ENCODE measurements at places on chromosomes 2 and 18.

- H3K27ac ChIP-seq, result no peak overlapping the region
- H3K27me3 ChIP-seq, result no peaks in the 10 kb centered on the region
- no peaks in the 10 kb centered on the region for H3K4me1 ChIP-seq
- peak; percentile 76 for DNase-seq
Measured at GRCh38 chr18:80159713-80160636, 50.9 kb downstream of the ADNP2 start.

DNA sequence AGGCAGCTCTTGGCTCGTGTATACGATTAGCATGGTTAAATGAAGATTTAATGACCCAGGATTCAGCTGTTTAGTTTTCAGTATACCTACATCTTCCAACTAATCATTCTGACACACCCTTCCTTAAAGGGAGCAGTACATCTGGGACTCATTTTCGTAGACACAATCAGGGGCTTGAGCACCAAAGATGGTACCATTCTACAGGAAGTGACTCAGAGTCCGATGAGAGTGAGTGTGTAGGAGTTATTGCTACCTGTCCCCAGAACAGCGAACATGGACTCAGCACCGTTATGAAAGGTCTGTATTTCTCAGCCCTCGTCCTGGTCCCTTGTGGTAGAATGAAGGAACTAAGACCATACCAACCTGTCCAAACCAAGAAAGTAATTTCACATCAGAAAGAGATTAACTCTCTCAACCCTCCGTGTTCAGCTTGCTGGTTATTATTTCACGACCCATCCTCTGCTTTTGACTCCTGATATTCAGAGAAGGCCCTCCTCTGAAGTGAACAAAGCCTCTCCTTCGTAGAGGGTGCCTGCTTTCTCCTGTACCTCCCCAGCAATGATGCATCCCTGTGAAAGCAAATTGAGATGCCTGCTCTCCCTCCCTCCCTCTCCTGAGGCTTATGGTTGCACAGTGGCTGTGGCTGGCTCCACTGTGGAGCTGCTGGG is 214.8 kb downstream of the MTX2 start:
- no peaks in the 10 kb centered on the region for H3K27me3 ChIP-seq
- no peak for DNase-seq
- no peak overlapping the region for H3K4me3 ChIP-seq
- no peak overlapping the region for H3K27ac ChIP-seq
- H3K36me3 ChIP-seq, result no peaks in the 10 kb centered on the region
- no peaks in the 10 kb centered on the region for H3K4me1 ChIP-seq

- no peak for DNase-seq
- H3K27me3 ChIP-seq, result no peaks in the 10 kb centered on the region
- H3K27ac ChIP-seq, result no peak overlapping the region
- no peaks in the 10 kb centered on the region for H3K36me3 ChIP-seq
- H3K4me3 ChIP-seq, result no peak overlapping the region
Measured at GRCh38 chr2:205613970-205614559, 68.2 kb upstream of the NRP2 start.

- H3K36me3 ChIP-seq, result no peaks in the 10 kb centered on the region
- no peak for DNase-seq
- H3K27ac ChIP-seq, result no peak overlapping the region
Measured at GRCh38 chr2:165114346-165114939, 89.4 kb downstream of the SCN3A start.

- no peaks in the 10 kb centered on the region for H3K36me3 ChIP-seq
- H3K4me1 ChIP-seq, result no peaks in the 10 kb centered on the region
- H3K27me3 ChIP-seq, result no peaks in the 10 kb centered on the region
- H3K4me3 ChIP-seq, result no peak overlapping the region
- H3K27ac ChIP-seq, result no peak overlapping the region
- DNase-seq, result no peak
Measured at GRCh38 chr2:43361286-43361685, 134.9 kb upstream of the ZFP36L2 start.

DNA sequence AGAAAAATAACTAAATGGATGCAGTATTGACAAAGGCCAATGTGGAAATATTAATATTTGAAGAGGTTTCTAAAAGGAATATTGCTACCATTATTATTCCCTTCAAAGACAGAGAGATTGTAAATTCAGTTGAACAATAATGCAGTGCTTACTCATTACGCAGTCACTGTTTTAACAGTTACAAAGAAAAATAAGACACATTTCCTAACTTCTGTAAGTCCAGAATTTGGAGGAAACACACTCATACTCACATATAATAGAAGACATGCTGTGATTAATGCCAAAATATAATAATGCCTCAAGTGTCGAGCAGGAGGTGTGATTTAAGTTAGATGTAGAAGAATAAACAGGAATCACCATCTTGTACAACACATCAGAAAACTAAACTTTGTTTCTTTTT is 389.2 kb downstream of the FBXO15 start:
- H3K36me3 ChIP-seq, result no peaks in the 10 kb centered on the region
- H3K4me3 ChIP-seq, result no peak overlapping the region
- H3K27ac ChIP-seq, result no peak overlapping the region
- H3K4me1 ChIP-seq, result no peaks in the 10 kb centered on the region
- DNase-seq, result no peak

- H3K4me1 ChIP-seq, result peaks cover 7% of the 10 kb centered on the region
- no peak overlapping the region for H3K4me3 ChIP-seq
- no peaks in the 10 kb centered on the region for H3K36me3 ChIP-seq
- H3K27ac ChIP-seq, result no peak overlapping the region
- no peak for DNase-seq
- no peaks in the 10 kb centered on the region for H3K27me3 ChIP-seq
Measured at GRCh38 chr2:39099870-39100728, 20.8 kb downstream of the SOS1 start.

GRCh38 chr2:237998530-237998929 is 31.7 kb downstream of the UBE2F start:
- no peaks in the 10 kb centered on the region for H3K27me3 ChIP-seq
- peaks cover 15% of the 10 kb centered on the region for H3K36me3 ChIP-seq
- H3K27ac ChIP-seq, result no peak overlapping the region
- no peak overlapping the region for H3K4me3 ChIP-seq
- DNase-seq, result no peak

DNA sequence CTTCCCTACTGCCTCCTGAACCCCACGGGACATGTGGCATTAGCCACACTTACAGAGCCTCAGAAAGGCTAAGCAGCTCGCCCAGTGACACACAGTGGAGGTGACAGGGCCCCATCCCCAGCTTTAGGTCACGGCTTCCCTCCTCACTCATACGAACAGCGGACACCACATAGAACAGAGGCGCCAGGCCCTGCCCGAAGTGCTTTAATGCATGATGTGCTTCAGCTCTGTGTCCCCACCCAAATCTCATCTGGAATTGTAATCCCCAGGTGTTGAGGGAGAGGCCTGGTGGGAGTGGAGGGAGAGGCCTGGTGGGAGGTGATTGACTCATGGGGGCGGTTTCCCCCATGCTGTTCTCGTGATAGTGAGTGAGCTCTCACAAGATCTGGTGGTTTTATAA is 135.3 kb downstream of the PTGR3 start:
- H3K4me3 ChIP-seq, result no peak overlapping the region
- H3K4me1 ChIP-seq, result peaks cover 6% of the 10 kb centered on the region
- H3K27ac ChIP-seq, result no peak overlapping the region
- H3K36me3 ChIP-seq, result no peaks in the 10 kb centered on the region
- H3K27me3 ChIP-seq, result no peaks in the 10 kb centered on the region

- no peaks in the 10 kb centered on the region for H3K4me1 ChIP-seq
- H3K27me3 ChIP-seq, result no peaks in the 10 kb centered on the region
- DNase-seq, result no peak
- no peak overlapping the region for H3K27ac ChIP-seq
Measured at GRCh38 chr2:236915186-236915585, 170.5 kb upstream of the COPS8 start.

DNA sequence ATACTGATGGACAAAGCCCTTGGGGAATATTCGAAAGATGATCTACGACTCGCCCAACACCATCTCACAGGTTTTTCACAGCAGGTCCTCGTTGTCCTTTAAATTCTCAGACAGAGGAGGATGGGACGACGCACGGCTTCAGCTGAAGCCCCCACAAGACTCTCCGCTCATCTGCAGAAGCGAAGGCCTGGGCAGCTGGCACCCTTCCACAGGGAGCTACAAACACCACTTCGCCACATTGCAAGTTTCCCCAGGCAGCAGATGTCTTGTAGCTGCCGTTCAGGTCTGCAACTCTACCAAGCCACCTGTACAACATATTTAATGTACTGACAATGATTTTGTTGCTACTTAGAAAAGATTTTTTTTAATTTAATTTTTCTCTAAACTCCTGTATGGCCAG is 642.9 kb downstream of the ZEB2 start:
- H3K27ac ChIP-seq, result no peak overlapping the region
- H3K27me3 ChIP-seq, result no peaks in the 10 kb centered on the region
- H3K4me3 ChIP-seq, result no peak overlapping the region
- H3K36me3 ChIP-seq, result no peaks in the 10 kb centered on the region
- no peaks in the 10 kb centered on the region for H3K4me1 ChIP-seq
- no peak for DNase-seq

DNA sequence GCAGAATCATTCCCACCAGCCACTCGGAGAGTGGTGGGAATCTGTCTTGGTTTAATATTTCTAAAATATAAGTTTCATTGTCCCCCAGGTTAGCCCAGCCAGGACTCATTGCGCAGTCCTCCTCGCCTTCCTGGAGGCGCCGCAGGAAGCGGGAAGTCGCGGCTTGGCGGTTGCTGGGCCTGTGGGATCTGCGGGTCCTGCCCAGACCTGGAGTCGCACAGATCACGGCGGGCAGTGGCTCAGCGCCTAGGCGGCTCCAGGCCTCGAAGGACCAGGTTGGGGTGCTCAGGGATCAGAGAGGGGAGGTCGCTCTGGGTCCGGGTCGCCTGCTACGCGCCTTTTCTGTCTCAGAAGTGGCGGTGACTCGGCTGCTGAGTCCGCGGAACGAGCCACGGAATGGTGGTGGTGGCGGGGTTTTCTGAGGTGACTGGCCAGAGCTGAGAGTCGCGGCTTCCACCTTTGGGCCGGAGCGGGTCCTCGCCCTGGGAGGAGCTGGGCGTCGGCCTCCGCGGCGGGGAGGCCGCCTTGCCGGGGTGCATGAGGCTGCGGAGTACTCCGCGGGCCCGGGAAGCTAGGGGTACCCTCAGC is 2.6 kb downstream of the HOXD3 start:
- no peak overlapping the region for H3K4me3 ChIP-seq
- H3K36me3 ChIP-seq, result no peaks in the 10 kb centered on the region
- peaks cover 100% of the 10 kb centered on the region for H3K27me3 ChIP-seq
- H3K27ac ChIP-seq, result no peak overlapping the region
- peak; percentile 63 for DNase-seq

DNA sequence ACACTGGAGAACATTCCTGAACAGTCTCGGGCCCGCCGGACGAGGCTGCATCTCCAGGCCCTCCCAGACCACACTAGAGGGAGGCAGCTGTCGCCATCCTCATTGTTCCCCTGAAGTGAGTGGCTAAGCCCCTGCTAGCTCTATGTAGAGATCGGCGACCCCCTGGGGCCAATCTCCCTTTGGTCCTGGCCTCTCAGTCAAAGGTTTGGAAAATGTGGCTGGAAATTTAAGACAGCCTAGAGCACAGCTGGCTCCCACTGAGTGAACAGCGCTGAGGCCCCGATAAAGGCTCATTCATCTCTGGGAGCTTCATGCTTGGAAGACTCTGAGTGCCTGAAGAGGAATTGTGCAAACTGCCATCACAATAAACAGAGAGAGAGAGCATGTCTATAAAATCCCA is 360.3 kb downstream of the CLIP4 start:
- H3K27me3 ChIP-seq, result no peaks in the 10 kb centered on the region
- H3K4me1 ChIP-seq, result no peaks in the 10 kb centered on the region
- no peak overlapping the region for H3K27ac ChIP-seq
- no peak for DNase-seq
- H3K4me3 ChIP-seq, result no peak overlapping the region

- no peak overlapping the region for H3K4me3 ChIP-seq
- no peaks in the 10 kb centered on the region for H3K4me1 ChIP-seq
- peaks cover 5% of the 10 kb centered on the region for H3K36me3 ChIP-seq
- peaks cover 31% of the 10 kb centered on the region for H3K27me3 ChIP-seq
- DNase-seq, result no peak
Measured at GRCh38 chr2:221567809-221568208, 4.3 kb downstream of the EPHA4 start.

GRCh38 chr2:211434773-211435172 is 878.4 kb downstream of the CPS1 start:
- H3K4me1 ChIP-seq, result no peaks in the 10 kb centered on the region
- H3K27ac ChIP-seq, result no peak overlapping the region
- no peaks in the 10 kb centered on the region for H3K36me3 ChIP-seq

DNA sequence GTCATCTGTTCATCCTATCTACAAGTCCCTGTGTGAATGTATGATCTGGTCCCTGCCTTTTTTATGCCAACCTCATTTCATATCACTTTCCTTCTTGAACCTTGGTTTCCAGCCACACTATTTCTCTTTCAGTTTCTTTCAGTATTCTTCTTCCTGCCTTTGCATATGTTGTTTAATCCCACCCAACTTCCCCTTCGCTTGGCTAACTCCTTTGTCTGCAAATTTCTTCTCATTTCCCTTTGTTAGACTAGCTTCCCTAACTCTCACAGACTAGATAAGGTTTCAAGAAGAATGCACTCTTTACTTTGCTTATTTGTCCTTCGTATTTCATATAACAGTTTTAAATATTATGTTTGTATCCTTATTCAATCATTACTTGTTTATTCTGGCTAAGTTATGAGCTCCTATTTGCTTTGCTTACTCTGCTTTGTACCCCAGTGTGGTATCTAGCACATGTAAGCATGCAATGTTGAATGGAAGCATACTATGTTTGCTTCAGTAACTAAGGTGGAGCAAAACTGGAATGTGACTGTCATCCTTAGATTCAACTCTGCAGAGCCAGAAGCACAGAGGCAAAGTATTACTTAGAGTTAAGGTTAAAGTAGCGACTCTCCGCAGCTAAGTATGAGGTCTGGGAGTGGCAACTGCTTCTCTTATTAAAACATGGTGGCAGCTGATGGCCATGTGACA is 681.3 kb downstream of the CPS1 start:
- H3K27ac ChIP-seq, result no peak overlapping the region
- no peaks in the 10 kb centered on the region for H3K36me3 ChIP-seq
- H3K4me1 ChIP-seq, result no peaks in the 10 kb centered on the region
- no peaks in the 10 kb centered on the region for H3K27me3 ChIP-seq
- H3K4me3 ChIP-seq, result no peak overlapping the region
- no peak for DNase-seq

GRCh38 chr2:8146132-8147005 is 535.5 kb upstream of the ID2 start:
- no peak overlapping the region for H3K4me3 ChIP-seq
- H3K27ac ChIP-seq, result no peak overlapping the region
- H3K4me1 ChIP-seq, result peaks cover 7% of the 10 kb centered on the region
- DNase-seq, result no peak

GRCh38 chr2:218508299-218508698 is 59.9 kb downstream of the USP37 start:
- no peaks in the 10 kb centered on the region for H3K36me3 ChIP-seq
- no peak overlapping the region for H3K27ac ChIP-seq
- no peak overlapping the region for H3K4me3 ChIP-seq
- DNase-seq, result no peak

Data from upper lobe of right lung (tissue), 1 donor.